Urothelium cell line (cell line): ENCODE measurements at places on chromosomes 3 and 15.

GRCh38 chr15:42721916-42722315 lies 15.0 kb downstream of the CDAN1 start:
- DNase-seq: no peak

DNA sequence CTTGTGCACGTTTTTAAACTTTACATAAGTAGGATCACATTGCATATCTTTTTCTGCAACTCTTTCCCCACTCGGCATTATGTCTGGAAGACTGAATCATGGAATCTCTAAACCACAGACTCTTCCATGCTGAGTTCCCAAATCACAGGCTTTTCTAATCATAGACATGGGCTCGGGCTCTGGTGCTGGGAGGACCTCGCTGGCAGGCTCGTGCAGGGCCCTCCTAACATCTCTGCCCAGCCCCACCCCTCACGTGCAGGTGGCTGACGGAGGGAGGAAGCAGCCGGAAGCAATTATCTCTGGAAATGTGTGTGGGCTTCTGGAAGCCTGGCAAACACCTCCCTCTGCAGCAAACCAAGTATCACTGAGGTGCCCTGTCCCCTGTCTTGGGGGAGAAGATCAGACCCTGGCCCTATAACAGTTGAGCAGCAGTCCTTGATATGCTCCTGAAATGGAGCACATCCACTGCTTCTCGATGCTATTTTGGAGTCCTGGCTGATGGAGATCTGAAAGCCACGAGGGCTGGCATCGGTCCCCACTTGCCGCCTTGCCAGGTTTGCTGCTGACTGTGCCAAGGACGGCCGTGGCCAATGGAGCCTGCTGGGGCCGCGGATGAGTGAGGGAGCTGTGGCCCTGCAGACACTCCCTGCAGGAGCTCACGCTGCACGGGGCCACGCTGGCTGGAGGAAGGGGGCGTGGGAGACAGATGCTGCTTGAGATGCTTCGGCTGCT lies 4.4 kb upstream of the IQSEC1 start:
- DNase-seq: peak; percentile 15

GRCh38 chr3:189355481-189356201 lies 183.9 kb downstream of the TPRG1 start:
- DNase-seq: peak; percentile 77

DNA sequence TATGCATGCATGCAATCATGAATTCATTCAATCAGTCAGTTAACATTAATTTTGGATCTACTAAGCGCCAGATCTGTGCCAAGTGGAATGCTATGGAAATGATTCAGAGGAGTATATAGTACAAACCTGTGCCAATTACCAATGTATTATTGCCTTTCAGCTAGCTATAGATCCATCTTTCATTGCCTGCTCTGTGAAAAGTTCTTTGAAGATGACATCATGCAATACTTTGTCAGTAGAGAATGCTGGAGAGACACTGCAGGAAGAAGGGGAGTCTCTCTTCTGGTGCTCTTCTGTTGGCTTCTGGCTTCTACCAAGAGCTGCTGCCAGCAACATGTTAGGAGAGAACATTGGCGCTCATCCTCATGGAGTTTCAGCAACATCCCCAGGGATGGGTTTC lies 81.0 kb upstream of the LMCD1 start:
- no peak for DNase-seq

- DNase-seq: peak; percentile 80
Observed at GRCh38 chr3:194711913-194712312, 26.2 kb downstream of the FAM43A start.

- no peak for DNase-seq
Observed at GRCh38 chr3:42822828-42823227, 13.6 kb downstream of the ACKR2 start.

- no peak for DNase-seq
Observed at GRCh38 chr3:127750226-127751031, 71.9 kb downstream of the MGLL start.

- DNase-seq: no peak
Observed at GRCh38 chr3:4820296-4821121, 158.7 kb upstream of the BHLHE40 start.

- DNase-seq: peak; percentile 19
Observed at GRCh38 chr3:102165367-102165766, 269.4 kb upstream of the ZPLD1 start.
